ENCODE measurements at places on chromosomes 12 and 14.

- no peak for DNase-seq
Observed at GRCh38 chr14:99119554-99120525, 152.2 kb downstream of the BCL11B start.

DNA sequence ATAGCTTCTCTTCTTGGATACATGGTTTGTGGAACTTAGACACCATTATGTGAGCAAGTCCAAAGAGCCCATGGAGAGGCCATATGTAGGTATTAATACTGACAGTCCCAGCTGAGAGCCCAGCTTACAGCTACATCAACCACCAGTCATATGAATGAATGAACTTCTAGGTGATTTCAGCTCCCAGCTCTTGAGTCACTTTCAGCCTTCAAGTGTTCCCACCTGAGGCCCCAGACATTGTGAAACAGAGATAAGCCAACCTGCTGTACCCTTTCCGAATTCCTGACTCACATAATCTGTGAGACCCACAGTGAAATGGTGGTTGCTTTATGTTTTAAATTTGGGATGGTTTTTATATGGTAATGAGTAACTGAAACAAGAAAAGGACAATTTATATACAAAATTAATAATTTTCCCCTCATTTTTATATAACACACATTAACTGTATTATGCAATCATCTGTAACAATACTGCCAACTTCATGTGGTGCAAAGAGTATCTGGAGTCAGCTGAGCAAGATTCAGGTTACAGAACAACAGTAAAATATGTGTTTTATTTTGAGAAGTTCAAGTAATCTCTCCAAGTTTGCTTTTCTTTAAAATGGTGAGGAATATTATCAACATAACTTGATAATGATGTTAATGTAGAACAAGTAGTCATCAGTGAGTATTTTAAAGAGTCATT, 27.7 kb upstream of the FBXO33 start:
- DNase-seq = no peak

DNA sequence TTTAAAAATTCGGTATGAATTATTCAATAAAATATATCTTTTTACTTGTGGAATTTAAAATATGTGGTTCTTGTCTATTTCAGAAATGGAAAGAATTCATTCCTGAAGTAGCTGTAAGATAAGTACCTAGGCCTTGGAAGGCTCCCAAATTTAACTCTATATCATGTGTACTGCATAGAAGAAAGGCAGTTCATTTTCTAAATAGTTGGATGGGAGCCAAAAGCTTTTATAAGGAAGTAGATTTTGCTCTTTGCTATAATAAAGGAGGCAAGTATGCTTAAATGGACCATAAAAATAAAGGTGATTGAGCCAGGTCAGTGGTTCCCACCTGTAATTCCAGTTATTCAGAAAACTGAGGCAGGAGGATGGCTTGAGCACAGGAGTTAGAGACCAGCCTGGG, 187.5 kb downstream of the ATXN7L3B start:
- no peak for DNase-seq

GRCh38 chr14:81839056-81839455, 305.4 kb upstream of the SEL1L start:
- DNase-seq = no peak

DNA sequence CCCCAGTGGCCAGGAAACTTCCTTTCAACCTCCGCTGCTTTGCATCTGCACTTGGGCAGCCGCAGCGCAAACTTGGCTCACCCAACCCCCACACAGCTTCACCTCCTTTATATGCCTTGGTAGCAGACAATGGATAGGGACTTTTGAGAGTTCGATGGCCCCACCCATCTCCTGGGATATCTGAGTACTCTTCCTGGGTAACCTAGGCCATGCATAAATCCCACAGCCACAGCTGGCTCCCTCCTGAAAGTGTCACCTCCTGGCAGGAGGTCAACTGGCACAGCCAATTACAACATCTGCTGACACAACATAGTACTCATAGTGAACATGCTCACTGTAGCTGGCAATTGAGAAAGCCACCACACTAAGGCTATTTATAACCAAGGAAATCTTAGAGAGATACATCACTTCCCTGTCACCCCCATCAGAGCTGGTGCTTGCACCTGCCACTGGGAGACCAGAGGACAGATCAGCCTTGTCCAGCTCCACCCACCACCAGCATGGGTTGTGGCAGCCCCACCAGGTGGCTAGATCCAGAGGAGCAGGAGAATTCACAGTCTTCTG, 410.0 kb downstream of the SYT1 start:
- no peak for DNase-seq

- DNase-seq = no peak
Observed at GRCh38 chr14:59583755-59584154, 7.1 kb upstream of the CCDC175 start.

GRCh38 chr14:104222396-104223036, 84.1 kb downstream of the KIF26A start:
- DNase-seq = no peak

DNA sequence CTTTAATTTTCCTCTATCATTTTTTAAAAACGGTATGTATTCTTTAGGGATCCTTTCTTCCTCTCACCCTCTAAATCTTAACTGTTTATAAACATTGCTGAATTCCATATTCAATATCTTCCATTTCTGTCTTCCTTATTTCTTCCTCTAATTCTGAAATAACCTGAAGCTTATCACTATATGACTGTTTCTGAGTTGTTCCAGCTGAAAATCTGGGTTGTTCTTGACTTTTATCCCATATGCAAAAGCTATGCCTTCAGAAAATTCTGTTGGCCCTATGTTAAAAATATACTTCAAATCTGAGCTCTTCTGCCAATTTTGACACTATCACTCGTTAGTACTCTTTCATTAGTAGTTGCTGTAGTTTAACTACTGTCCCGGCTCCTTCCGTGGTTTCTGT, 970.3 kb downstream of the BCL11B start:
- DNase-seq = no peak

- DNase-seq = no peak
Observed at GRCh38 chr12:3055704-3056467, 21.3 kb upstream of the TSPAN9 start.

- DNase-seq = no peak
Observed at GRCh38 chr12:3455312-3455711, 35.7 kb upstream of the PRMT8 start.

DNA sequence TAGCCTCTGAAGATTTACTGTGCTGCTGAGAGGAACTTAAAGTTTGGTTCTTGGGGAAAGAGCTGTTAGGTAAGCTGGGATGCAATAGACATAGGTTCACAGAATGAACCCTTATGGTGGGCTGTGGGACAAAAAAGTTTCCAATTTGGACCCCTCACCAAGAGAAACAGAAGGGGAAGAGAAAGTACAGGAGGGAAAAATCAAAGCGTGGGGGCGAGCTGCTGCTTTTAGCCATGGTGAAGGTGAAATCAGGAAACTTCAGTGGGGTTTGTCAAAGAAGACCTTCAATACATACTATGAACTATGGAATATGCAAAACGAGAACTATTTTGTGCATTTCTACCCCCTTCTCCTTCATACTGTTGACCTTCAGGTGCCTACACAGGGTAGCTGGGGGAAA, 10.6 kb upstream of the NINJ2 start:
- no peak for DNase-seq

DNA sequence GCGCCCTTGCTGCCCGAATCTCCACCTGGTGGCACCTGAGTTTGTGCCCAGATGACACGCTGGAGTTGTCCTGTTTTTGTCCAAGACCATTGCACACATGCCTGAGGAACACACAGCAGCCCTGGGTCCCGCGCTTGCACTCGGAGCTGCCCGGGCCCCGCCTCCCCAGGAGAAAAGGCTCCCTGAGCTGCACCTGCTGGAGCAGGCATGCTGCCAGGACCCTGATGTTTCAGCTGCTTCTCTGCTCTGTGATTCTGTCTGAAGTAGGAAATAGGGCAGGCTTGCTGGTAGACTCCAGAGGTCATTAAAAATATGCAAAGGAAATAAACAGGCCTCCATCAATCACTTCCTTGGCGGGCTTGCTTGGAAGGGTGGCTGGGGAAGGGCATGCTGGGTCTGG, 271.6 kb downstream of the CACNA1C start:
- DNase-seq = no peak

DNA sequence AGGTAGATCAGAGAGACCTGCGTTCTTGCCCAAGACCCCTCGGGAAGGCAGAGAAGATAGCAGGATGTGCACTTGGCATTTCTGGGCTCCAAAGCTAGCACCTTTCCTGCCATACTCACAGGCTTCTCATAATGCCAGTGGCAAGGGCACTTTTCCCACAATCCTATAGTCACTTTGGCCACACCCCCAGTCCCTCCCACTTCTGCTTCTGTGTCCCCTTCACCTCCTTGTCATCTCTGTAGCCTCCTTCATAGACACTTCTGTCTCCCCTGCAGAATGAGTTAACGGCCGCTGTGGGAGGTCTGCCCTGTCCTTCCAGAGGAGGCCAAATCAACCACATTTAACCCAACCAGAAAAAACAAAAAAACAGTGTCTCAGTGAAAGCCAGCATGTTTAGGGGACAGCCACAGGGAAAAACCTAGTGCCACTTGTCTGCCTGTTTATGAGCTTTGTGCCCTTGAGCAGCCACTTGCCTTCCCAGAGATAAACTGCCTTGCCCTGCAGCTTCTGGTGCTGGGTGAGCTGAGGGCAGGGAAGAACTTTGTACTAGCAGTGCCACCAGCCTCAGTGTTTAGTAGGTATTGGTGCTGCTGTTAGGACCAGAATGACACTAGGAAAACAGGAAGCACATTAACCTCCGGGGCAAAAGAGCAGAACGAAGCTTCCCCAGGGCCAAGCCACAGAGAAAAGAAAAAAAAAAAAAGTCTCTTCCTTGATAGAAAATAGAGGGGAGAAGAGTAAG, 193.0 kb upstream of the PWP1 start:
- DNase-seq = no peak

DNA sequence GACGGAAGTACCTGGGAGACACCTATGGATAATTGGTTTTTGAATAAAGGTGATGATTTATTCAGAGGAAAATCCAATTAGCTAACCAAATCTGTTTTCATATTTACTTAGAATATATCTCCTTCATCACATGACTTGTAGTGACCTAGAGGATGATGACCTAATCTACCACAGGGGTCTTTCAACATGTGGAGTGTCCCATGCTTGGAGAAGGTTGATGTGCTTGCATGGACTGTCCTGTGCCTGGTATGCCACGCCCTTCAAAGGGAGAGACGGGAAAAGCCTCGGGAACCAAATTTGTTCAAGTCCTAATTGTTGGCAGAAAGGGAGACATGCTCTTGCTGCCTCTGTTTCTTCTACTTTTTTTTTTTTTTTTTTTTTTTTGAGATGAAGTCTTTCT, 11.8 kb upstream of the PAPLN start:
- DNase-seq = no peak

- no peak for DNase-seq
Observed at GRCh38 chr12:90851800-90852718, 102.9 kb downstream of the CCER1 start.

DNA sequence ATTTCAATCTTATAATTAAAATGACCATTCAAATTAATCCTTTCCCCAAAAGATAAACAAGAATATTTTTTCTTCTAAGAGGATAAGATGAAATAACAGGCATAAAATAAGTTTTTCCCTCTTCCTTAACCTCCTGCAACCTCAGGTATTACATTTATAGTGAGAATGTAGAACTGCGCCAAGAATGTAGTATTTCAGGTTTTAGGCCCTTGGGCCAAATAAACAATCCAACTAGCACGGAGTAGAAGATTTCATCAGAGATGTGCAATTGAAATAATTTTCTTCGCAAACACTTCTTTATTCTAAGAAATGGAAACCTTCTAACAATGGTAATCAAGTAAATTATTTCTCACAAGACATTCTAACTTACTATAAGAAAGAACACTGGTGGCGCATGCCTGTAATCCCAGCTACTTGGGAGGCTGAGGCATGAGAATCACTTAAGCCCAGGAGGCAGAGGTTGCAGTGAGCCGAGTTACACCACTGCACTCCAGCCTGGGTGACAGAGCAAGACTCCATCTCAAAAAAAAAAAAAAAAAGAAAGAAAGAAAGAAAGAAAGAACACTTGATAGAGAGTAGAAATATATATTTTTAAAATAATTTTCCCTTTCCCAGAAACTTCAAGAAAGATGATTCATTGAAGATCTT, 100.8 kb downstream of the TAOK3 start:
- DNase-seq = no peak

DNA sequence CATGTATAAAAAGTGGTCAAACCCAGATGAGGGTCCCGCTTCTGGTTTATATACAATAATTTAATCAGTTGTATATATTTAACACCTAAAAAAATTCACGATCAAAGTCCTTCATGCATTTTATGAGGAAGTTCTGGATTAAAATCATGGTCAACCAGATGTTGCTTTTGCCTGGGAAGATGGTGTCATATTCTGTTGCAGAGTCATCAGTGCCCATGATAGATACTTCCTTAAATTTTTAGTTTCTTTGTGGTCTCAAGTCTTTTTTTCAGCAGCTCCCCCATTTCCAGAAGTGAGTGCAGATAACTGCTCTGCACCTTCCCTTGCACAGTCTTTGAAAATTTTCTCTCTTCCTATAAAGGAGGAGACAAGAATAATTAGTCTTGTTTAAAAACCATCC, 16.1 kb downstream of the ERP29 start:
- DNase-seq = no peak

DNA sequence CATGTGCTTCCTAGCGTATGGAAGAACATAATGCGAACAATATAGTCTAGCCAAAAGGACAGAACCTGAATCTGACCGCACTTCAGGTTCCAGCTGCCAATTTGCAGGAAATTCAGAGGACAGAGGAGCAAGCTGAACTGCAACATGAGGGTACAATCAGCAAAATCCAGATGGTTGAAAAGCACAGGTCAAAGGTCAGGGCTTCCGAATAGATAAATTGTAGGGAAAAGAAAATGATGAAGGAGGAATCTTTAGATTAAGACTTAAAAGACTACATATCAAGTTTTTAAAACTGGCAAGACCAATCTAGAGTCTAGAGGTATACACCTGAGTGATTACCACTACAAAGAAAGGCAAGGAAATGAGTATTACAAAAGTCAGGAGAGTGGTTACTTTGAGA, 42.1 kb upstream of the SELPLG start:
- DNase-seq = no peak

DNA sequence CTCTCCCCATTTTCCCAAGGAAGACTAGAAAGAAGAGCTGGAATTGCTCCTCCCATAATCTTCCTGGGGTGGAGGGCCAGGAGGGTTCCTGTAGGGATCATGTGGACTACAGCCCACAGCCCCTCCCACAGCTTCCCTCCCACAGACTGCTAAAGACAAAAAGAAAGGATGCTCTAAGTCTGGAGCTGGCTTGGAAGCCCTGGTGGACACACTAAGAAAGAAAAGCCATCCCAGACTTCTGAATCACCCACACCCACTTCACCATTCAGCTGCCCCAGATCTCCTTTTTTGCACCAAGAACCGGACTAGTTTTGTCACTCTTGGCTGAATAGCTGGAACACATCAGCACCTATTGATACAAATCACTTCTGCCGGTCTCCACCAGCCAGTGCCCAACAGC, 56.8 kb upstream of the PLXNC1 start:
- DNase-seq = no peak

DNA sequence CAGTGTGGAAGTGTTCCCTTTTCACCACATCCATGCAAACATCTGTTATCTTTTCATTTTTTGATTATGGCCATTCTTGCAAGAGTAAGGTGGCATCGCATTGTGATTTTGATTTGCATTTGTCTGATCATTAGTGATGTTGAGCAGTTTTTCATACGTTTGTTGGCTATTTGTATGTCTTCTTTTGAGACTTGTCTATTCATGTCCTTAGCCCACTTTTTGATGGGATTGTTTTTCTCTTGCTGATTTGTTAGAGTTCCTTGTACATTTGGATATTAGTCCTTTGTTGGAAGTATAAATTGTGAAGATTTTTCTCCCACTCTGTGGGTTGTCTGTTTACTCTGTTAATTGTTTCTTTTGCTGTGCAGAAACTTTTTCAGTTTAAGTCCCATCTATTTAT, 244.5 kb upstream of the PRICKLE1 start:
- no peak for DNase-seq

All from erythroblast (primary cell).